Psoas muscle (tissue), 8 donors: ENCODE measurements at places on chromosomes 2 and 18. TPM values are rescaled to one million over a fixed set of nuclear protein-coding genes. Genes with fewer than 3 reads are reported as not detected.

RHOB gene
- 194 TPM for total RNA-seq

FSHR gene
- not detected for total RNA-seq

NABP1 gene
- 12.6 TPM for total RNA-seq

KIAA2012 gene
- not detected for total RNA-seq

DNA sequence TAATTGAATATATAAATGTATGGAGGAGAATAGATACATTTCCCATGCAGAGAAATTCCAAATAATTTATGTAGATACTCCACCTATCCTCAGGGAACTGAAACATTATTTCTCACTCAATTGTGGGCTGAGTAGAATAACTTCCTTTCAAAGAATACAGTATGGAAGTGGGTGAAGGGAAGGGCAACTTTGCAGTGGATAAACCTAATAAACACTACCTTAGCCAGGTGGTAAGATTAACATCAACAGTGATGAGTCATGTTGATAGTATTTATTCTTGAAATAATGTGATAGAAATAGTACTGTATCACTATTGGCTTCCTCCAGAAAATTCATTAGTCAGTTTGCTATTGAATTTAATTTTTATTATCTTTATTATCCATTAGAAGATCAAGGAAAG is 716.4 kb upstream of the CHAC2 start:
- no peak for DNase-seq

DNA sequence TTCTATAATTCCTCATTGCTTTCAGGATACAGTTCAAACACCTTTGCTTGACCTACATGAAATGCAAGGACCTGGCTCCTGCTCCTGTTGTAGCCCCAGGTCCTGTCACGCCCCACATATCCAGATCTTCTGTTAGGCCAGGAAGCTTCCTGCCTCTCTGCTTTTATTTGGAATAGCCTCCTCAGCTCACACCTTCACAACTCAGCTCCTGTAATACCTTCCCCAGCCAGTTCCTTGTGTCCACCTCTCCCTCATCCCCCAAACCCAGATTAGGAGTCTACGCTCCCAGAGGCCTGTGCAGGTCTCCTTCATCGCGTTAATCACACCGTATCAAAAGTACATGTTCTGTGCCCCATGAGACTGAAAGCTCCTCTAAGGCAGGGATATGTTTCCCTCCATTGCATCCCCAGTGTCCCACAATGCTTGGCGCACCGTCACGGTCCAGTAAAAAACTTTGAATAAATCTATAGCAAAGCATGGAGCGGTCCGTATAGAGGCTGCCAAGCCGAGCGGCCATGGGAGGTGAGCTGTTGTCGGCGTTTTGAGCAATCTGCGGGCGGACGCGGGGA is 371 bp downstream of the MDH1B start:
- no peak for DNase-seq

DNA sequence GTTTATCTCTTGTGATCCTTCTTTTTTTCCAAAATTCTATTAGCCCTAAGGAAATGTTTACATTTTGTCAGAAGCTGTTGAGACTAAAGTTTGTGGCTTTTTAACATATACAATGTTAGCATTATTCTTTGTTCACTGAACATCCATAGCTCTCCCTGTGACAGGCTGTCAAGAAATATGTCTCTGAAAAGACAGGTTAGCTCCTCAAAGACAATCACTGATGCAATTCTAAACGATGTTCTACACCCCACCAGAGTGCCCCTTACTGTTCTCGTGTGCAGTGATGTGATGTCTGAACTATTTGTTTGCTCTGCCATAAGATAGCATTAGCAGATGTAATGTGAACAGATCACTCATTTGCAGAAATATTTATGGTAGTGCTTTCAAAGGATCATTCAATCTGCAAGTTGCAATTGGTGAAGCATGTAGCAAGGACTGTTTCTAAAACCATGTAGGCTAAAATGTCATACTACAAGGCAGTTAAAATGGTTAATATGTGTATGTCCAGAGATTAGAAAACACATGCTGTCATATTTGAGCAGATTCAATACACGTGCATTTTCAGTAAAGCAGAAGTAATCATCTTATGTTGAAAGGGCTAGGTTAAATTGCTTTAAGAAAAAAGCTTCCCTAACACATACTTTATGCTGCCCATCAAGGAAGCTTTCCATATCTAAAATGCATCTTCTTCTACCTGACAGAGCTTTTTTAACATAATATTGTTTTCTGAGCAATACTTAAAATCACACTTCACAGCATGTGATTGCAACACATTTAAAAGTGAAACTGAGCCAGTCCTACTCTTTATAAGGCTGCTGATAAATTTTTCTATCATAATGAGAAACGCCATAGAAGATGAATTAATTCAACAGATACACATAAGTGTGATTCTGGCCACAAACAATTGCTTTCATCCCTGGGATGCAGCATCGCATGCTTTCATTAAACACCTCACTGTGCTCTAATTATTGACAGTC is 285.7 kb upstream of the UBE2E3 start:
- DNase-seq: no peak

DNA sequence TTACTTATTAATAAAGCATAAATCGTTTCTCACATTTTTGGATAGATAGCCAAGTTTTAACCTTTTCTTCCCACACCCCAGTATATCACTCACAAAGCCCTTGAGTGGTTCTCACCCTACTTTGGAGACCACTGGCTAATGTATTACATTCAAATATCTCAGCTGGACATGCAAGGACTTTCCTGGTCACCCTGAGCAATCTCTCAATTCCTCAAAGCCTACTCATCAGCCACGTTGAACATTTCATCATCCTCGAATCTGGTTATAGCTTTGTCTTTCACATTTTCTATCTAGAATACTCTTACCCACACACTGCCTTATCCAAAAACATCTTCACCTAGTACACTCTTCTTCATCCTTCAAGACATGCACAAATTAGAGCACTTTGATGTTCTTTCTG is 71.1 kb upstream of the MAPRE2 start:
- no peak for DNase-seq

- DNase-seq: no peak
Measured at GRCh38 chr2:229199267-229199666, 71.8 kb downstream of the PID1 start.

DNA sequence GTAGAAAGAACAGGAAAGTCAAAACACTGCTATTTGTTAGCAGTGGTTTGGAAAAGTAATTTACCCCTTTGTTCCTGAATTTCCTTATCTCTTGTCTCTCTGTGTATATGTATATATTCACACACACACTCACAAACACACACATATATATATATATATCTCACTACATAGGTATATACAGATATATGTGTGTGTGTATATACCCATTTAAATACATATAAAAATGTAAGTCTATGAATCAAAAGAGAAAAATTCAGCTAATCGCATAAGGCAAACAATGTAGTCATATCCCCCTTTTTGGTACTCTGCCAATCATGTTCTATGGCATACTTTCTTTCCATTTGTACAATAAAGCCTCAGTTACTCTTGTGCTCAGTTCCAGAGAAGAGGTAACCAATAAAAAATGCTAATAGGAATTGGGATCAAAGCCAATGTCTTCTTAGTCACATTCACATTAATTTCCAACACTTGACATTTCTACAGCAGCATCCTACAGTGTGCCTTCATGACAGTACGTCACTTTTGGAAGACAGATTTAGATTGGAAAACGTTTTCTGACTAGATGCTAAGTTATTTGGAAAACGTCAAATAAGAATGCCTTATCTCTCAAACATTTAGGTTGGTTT is 94.6 kb downstream of the MC4R start:
- no peak for DNase-seq

GRCh38 chr18:47815486-47816270 is 114.8 kb downstream of the SMAD2 start:
- DNase-seq: no peak

DNA sequence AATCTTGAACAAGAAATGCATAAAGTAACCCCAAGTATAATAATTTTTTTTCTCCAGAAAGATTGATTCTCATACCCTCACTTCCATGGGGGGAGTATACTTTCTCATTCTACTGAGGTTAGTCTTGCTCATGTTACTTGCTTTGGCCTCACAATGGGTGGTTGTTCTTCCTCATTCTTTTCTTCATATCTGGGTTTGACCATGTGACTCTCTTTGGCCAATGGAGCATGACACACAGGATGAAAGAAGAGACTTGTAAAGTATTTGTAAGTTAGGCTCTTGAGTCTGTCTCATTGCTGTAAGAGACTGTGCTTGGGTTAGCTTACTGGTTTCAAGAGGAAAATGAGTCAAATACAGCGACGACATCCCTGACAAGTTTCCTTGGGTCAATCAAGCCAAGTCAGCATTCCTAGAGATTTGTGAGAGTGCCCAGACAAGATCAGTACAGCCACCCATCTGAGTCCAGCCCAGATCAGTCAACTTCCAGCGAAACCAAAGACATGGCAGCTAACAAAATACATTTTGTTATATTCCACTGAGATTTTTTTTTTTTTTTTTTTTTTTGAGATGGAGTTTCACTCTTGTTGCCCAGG is 970.2 kb downstream of the BCL11A start:
- DNase-seq: no peak

GRCh38 chr2:186544255-186544675 is 45.6 kb upstream of the ITGAV start:
- DNase-seq: no peak

GRCh38 chr2:187338679-187339121 is 109.4 kb downstream of the CALCRL start:
- peak; percentile 10 for DNase-seq

- no peak for DNase-seq
Measured at GRCh38 chr18:79873449-79874110, 75.8 kb downstream of the KCNG2 start.

DNA sequence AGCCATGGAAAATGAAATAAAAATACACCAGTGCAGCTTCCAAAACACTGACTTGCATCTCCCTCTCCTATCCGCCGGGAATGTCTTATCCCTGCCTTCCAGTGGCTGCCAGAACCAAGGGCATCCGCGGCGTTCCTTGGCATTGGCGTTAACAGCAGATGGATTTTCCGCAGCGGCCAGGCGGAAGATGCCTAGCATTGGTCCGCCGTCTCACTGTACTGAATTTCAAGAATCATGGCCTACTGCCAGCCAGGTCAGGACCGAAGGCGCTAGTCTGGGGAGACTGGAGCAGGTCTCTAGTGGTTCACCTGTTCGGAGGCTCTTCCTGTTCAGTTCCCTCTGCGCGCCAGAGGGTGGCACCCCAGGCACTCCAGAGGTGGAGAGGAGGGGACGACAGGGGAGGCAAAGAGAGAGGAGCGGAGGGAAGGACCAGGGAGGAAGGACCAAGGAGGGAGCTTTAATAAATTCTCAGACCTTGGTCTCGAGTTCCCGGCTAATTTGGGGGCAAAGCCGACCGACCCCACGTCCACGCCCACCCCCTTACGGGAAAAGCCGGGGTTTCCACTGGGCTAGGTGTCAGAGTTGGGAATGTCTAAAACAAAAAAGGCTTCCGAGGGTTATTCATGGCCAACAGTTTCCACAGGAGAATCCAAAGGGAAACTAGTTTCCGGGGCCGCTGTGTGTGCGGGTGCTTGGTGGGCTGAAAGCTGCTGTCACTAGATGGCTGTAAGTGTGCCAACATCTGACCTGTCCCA is 3.7 kb upstream of the BCL2L11 start:
- DNase-seq: peak; percentile 66

DNA sequence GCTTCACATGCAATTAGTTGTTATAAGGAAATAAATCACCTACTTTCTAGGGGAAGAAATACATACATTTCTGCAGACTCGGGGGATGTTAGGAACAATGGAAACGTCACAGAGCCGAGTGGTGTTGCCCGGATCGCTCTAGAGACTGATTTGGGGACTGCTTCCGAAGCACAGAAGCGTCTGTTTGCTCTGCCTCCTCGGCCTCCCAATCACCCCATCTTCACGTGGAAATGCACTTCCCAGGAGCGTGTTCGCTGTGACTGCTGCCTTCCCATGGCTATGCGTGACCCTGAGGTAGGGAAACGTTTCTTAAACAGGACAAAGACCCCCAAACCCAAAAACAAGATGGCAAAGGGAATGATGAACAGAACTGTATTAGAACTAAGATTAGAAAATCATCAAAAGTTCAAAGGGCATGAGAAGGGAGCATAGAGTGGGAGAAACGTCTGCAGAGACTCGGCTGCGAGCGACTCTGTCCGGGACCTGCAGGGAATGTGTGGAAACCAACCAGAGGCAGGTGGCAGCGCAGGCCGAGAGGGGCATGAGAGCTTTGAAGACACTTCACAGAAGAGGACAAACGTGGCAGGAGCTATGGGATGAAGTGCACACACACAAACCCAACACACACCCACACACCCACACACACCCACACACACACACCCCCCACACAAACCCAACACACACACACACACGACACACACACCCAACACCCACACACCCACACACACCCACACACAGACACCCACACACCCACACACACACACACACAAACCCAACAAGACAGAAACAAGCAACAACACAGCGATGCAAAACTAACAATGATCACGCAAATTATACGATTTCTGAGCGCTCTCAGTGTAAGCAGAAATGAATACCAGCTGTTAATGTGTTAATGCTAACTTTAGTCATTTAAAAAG is 41.3 kb downstream of the RTP5 start:
- DNase-seq: no peak

DNA sequence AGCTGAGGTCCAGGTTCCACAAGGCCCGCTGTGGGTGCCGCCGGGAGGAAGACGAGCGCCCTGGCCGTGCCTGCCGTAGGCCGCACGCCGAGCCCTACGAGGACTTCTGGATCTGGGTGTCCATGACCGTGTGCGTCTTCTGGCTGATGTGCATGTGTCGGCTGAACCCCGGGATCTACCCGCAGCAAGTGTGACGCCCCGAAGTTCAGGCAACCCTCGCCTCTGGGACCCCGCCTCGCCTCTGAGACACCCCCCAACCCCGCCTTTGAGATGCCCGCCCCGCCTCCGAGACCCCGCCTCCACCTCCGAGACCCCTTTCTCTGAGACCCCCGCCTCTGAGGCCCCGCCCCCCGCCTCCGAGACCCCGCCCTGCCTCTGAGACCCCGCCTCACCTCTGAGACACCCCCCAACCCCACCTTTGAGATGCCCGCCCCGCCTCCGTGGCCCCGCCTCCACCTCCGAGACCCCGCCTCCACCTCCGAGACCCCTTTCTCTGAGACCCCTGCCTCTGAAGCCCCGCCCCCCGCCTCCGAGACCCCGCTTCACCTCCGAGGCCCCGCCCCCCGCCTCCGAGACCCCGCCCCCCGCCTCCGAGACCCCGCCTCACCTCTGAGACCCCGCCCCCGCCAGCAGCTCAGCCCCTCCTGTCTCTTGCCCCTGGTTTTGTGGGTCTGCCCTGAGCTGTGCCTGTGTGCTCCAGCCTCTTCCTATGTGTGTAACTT is 3.7 kb downstream of the RTP5 start:
- DNase-seq: peak; percentile 14

DNA sequence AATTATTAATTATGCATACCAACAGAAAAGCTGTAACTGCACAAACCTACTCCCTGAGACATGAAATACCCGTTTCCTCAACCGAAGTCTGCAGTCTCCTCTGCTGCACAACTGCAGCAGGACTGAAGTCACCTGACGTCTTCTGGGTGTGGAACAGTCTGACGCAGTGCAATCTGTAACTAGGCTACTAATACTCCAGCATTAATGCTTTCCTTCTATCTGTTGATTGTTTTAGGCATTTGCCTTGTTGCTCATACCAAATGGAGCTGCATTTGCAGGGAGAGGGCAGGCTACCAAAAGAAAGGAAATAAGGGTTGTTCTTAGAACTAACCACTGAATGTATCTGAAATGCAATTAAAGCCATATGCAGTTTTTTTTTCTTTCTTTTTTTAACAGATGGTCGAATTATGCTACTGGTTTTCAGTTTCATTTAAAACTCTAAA is 40.1 kb downstream of the RTN4 start:
- peak; percentile 70 for DNase-seq

- no peak for DNase-seq
Measured at GRCh38 chr18:12606592-12607315, 51.2 kb downstream of the SPIRE1 start.
